ENCODE measurements at places on chromosomes 6 and 20.

GRCh38 chr20:17875106-17875980, 93.3 kb downstream of the SNX5 start:
- DNase-seq: no peak

DNA sequence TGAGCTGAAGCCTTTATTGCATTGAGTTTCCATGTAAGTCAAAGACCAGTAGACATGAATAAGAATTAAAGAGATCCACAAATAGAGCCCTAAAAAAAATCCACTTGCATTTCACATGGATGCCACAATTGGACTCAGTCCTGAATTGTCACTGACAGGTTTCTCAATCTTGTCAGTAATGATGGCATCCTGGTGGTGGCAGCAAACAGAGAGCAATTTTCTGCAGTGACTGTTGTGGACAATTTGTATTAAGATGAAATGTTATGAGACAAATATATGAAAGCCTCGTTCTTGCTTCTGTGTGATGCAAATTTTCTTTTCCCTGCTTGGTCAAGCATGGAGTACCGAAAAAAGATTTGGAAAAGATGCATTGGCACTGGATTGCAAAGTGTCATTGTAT, 278.9 kb downstream of the SAMD5 start:
- no peak for DNase-seq

DNA sequence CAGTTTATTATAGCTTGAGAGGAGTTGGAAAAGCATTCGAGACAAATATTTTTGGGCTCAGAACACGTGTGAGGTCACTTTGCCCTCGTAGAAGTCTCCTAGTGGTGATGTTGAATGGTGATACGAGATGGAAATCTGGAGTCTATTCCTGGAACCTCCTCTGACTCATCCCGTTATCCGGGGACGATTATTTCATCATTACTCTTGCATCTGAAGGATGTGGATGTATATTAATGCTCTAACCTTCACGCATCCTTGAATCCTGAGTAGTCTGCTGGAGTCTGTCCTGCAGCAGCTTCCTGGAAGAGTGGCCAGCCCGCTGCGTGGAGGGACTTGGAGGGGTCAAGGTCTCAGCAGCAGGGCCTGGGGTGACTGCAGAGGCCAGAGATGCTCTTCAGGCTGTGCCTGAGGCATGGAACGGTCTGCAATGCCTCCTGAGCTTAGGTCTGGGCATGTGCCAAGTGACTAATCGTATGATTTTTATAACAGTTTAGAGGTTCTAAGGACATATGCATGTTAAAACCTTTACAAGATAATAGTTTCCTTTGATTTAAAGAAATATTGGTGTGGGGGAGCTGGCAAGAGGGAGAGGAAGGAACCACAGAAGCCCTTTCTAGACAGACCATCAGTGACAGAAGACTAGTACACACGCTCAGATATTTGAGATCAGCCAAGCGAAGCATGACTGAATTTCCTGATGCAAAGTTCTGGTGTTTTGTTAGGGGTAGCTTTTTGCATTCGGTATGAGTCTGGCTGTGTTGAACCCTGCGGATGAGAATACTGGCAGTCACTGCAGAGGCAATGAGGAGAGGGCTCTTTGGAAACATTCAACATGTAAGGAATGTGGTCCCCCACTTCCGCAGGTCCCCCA, 400.2 kb downstream of the QKI start:
- DNase-seq: no peak

- DNase-seq: no peak
Measured at GRCh38 chr6:134322216-134322615, 4.3 kb upstream of the SGK1 start.

GRCh38 chr20:47263080-47263464, 93.4 kb downstream of the ZMYND8 start:
- DNase-seq: no peak

DNA sequence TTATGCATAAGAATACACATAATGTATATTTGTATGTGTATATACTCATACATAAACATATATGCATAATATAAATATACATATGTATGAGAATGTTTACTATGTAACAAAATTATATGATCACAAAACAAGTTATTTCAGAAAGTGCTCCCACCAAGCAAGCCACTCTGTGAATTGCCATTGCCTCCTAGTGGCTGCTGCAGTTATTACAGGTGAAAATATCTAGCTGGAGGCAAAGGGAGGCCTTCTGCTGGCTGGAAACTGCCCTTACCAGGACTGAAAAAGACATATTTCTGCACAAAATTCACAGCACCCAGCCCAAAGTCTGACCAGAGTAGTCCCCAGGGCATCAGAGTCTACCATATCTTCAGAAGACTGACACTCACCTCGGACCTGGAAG, 14.4 kb upstream of the ADAM33 start:
- no peak for DNase-seq

DNA sequence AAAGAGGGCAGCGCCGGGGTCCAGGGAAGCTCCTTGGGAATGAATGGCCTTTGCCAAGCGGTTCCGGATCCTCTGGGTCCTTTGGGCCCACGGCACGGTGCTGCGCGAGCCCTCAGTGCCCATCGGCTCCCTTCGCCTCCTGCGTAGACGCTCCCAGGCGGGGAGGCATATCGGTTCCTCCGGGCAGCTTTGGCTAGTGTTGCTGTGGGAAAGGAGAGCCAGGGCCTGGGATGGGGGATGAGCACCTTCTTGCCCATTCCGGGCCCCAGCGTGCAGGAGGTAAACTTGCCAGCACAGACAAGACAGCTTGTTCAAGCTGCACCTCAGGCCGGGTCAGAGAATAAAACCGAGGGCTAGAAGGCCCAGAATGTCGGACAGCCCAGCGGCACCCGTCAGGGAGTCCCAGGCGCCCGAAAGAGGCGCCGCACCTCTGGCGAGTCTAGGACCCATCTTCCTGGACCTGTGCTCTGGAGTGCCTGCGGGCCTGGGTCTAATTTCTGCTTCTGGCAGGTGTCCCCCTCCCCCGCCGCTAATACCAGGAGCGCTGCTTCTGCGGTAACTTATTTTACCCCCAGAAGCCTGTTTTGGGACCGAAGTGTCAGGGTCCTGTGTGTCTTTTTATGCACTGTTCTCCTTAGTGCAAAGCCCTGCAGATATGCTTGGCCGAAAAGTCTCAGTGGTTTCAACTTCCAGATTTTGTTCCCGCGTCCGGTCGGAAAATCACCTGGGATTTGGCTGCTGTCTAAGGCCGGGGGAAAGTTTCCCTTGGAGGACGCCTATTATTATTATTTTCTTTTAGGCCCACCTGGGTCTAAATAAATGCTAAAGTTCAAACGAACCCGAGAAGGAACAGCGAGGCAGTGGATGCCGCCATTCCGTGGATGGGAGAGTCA, 1.7 kb upstream of the TFAP2C start:
- DNase-seq: no peak

GRCh38 chr6:138035070-138035469, 72.1 kb downstream of the PERP start:
- no peak for DNase-seq

- DNase-seq: no peak
Measured at GRCh38 chr6:129162605-129163004, 279.7 kb downstream of the LAMA2 start.

GRCh38 chr6:117025310-117025709, 148.3 kb downstream of the RFX6 start:
- DNase-seq: no peak

DNA sequence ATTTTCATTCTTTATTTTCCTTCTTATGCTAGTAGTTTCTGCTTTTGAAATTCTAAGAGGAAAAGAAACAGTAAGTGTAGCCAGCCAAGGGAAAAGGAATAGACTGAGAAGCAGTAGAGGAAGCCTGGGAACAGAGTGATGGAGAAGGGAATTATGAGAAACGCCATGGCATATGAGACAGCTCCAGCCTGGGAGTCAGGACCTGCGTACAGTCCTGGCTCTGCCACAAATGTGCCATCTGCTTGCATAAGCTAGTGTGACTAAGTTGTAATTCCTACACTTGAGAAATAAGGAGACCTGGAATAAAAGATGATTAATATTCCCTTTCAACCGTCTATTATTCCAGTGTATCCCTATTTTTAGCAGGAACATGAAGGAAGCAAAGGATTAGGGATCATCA, 47.5 kb downstream of the OSTM1 start:
- no peak for DNase-seq

DNA sequence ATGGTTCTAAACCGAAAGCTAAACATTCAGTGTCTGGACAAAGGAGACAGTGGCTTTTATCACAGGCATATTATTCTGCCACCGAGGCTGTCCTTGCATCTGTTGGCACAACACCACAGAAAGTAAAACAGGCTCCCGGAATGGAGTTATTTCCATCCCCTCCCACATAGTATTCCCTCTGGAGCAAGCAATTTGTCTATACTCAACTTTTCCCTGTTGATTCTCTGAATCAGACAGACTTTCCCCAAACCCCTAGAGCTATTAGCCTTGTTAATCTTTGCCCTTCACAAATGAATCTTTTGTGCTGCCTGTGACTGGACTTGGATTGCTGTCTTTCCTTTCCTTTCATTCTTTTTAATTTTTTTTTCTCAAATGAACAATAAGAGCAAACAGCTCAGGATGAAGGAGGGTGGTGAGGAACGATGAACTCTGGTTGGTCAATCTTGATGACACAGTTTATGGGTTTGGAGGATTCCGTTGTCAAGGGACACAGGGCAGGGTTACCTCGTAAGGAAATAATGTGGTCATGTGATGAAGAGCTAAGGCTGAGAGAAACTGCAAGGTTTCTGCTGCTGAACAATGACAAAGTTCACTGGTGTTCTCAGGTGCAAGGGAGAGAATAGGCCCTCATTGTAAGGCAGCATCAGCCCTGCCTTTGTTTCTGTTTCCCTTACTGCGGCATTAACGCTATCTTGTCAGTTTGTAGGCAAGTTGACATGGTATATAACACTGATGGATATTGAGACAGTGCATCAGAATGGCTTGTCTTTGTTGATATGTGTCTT, 275.0 kb upstream of the BMP2 start:
- no peak for DNase-seq

DNA sequence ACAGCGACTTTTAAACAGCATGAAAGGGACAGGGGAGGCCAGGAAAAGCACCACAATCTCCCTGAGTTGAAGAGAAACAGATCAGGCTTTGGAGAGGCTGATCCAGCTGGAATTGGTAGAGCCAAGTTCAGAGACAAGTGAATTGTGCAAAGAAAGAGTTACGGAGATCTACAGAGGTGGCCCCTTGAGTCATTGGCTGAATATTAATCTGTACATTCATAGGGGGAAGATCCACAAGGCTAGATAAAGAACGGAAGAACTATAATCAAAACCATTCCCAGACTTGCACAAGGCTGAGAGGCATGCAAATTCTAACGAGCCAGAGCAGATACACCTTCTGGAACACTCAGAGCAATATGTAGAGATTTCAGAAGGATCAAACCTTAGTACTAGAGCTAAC, 14.2 kb upstream of the FOXQ1 start:
- DNase-seq: no peak

GRCh38 chr6:41150671-41151070, 3.5 kb downstream of the TREML1 start:
- DNase-seq: no peak

GRCh38 chr6:98458708-98459107, 375.7 kb upstream of the POU3F2 start:
- no peak for DNase-seq

- DNase-seq: no peak
Measured at GRCh38 chr6:55994531-55994930, 119.1 kb upstream of the BMP5 start.

- no peak for DNase-seq
Measured at GRCh38 chr20:49540232-49540620, 27.7 kb downstream of the PTGIS start.

- DNase-seq: no peak
Measured at GRCh38 chr6:99841297-99841696, 152.7 kb downstream of the MCHR2 start.

DNA sequence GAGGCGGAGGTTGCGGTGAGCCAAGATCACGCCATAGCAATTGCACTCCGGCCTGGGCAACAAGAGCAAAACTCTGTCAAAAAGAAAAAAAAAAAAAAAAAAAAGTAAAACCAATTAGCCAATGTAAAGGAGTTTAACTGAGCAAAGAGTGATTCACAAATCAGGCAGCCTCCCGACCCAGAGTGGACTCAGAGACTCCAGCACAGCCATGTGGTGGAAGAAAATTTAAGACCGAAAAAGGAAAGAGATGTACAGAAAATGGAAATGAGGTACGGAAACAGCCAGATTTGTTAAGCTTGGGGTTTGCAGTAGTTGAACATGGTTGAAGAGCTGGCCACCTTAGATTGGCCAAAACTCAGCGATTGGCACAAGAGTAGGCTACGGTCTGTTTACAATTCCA, 51.4 kb downstream of the ERMARD start:
- no peak for DNase-seq

- DNase-seq: no peak
Measured at GRCh38 chr6:51398064-51398705, 579.5 kb downstream of the TFAP2B start.

DNA sequence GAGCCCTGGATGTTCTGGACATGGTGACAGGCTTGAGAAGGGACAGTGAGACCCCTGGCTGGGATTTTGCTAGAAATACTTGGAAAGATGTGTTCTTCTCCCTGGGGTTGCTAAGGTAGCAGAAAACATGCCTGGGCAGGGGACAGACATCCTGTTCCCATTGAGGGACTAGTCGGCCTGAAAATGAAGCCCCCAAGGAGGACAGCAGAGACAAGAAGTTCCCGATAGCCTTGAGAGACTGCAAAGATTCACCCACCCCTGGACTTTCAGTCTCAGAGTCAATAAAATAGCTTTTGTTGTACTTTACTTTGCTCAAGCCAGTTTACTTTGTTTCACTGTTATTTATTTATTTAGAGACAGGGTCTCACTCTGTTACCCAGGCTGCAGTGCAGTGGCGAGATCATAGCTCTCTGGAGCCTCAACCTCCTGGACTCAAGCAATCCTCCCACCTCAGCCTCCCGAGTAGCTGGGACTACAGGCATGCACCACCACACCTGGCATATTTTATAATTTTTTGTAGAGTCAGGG, 28.4 kb downstream of the ATP9A start:
- no peak for DNase-seq

- DNase-seq: no peak
Measured at GRCh38 chr6:85865420-85866369, 223.0 kb upstream of the SYNCRIP start.

DNA sequence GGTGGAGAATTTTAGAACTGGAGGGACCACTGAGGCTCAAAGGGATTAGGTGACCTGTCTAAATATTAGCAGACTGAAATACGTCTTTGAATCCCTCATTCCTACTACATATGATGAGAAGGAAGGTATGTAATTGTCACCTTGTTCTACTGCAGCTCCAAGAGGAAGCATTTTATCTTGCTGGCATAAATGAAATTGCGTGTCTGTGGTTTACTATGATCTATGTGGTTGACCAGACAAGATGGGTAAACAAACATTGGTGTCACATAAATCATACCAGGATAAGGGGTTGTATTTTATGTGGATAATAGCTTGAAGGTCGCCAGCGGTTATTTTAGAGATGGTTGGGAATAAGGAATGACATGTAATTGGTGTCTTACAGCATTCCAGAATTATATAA, 78.2 kb downstream of the LAMA4 start:
- DNase-seq: no peak

DNA sequence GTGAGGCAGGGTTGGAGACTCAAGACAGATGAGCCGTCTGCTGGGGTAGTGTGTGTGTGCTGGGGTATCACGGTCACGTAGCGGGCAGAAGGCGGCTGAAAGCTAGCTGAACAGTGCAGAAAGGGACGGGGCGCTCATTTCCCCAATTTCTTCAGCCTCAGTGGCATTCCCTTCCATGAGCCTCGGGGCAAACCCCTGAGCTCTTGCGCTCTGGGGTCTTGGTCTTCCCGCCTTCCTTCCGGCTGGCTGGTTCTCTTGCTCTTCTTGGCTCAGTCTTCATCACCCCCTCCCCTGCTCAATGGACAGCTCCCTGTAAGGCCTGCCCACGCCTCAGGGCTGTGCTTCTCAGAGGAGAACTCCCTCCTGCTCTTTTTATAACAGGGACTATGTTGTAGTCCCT, 15.5 kb upstream of the TMEM181 start:
- no peak for DNase-seq
